ENCODE measurements at places on chromosomes 7 and 10.

DNA sequence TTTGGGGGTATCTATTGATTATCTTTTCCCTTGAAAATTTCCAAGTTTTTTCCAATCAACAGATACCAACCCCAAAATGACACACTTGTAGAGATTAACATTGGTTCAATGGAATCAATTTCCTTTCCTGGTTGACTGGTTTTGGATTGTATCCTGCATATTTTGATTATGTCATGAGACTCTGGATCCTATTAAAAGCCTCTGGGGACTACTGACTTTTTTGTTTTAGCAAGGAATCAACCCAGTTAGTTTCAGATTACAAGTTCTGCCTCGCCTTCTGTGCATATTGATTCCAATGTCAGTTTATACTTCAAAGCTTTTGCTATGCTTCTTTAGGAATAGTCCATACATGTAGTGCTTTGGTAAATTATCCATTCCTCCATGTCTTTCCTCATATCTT is 29.2 kb downstream of the COPG2 start:
- DNase-seq: no peak

DNA sequence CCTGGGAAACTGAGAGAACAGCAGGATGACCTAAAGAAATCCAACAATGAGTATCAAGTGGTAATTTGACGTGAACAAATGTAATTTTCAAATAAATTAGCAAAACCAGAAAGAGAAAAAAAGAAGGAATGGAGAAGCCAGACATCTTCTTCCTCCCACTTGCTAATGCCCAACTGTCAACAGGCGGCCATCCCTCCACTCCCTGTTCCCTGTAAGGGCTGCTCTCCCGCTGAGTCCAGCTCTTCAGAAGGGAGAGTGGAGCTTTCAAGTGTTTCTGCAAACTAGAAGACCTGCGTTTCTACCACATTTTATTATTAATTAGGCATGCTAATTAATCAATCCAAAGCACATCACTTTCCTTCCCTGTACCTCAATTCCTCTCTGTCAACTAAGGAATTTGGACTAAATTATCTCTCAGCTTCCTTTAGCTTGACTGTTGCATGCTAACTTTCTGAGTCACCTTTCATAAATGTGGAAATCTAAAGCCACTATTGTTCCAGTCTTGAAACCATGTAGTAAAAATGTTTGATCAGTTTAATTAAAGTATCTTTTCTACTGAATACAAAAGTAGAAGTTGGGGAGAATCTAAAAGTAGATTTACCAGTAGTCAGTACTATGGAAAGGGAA is 48.4 kb upstream of the CUL1 start:
- DNase-seq: no peak

- no peak for DNase-seq
These were observed 58.4 kb downstream of the ZNF467 start for GRCh38 chr7:149714910-149715471.

DNA sequence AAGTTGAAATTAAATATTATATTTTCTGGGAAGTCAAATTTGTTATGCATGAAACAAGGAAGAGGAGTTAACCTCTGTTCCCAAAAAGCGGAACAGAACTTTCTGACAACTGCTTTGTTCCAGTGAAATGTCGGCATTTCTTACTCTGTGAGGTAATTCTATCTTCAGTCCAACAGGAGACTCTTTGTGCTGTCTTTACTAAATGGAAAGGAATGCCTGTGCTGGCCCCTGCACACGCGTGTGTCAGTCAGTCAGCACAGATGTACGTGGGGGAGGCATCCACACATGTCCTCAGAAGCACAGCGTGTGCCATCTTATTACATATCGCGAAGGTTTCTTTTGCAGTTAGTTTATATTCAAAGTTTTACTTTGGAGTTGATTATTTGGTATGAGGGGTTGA is 37.5 kb downstream of the NET1 start:
- no peak for DNase-seq

DNA sequence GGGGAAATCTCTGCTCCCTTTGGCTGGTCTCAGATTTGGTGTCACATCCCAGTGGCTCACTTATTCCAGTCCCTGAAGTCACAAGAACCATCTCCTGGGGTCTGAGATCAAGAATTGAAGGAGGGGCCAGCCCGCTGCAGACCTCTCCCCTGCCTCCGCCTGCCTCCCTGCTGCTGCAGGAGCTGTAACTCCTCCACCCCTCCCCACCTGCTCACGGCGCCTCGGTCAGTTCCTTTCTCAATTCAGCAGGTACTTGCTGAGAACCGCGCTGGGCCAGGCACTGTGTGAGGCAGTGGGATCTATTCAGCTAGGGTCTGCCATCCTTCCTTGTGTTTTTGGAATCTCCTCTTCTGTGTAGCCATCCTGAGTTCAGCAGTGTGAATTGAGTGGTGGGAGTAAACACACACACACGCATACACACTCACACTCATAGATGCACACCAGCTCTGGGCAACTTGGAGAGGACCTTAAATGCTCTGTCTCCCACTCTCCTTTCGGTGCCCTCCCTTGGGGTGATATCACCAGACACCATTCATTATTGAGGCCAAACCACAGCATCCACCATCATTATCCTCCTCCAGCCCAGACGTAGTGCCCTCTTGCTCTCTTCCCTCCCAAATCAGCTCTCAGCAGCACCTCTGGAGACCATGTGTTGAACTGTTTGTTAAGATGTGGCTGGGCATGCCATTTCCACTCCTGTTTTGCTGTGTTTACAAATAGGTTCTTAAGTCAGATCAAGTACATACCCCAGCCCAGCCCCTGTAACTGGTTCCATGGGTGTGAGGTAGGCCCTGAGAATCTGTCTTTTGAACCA is 22.0 kb upstream of the ANKRD2 start:
- peak; percentile 73 for DNase-seq
